GM12892 (cell line): ENCODE measurements at places on chromosomes 6 and 20.

DNA sequence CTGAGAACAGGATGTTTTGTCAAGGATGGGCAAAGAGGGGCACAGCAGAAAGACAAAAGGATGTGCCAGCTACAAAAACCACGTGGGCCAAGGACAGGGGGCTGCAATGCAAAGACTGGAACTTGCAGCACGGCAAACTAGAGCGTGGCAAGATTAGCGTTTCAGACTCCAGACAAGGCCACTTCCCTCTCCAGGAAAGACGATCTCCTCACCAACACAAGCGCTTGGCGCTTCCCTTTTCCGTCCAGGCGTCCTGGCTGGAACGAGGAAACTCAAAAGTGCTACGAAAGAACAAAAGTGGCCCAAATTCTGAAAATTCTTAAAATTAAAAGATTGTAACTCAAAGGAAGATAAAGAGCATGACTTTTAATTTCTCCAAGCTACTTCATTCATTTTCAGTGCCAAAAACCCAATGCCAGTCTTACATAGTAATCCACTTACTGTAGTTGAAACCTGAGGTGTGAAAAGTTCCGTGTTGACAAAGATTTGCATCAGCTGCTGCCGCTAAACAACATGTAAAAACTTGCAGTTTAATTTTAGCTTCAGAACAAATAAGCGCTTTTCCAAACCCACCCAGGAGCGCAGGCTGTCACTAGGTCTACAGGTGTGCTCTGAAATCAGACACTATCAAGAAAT lies 207.1 kb upstream of the RREB1 start:
- DNase-seq: no peak

DNA sequence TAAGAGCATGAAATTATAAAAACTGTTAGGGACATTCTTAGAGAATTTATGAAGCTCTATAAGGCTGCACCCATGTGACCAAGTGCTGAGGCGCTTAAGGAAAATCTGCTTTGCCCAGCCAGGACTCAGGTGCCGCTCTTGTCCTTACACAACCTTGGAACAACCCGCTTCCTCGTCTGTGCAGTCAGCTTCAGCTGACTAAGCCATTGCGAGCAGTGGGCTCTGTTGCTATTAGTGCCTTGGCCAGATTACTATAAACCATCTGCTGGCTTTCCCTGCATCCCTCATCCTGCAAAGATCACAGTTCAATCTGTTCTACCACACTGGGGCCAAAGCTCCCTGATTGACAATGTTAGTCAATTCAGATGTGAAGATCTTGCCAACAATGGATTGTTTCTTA lies 89.1 kb upstream of the E2F3 start:
- no peak for DNase-seq

DNA sequence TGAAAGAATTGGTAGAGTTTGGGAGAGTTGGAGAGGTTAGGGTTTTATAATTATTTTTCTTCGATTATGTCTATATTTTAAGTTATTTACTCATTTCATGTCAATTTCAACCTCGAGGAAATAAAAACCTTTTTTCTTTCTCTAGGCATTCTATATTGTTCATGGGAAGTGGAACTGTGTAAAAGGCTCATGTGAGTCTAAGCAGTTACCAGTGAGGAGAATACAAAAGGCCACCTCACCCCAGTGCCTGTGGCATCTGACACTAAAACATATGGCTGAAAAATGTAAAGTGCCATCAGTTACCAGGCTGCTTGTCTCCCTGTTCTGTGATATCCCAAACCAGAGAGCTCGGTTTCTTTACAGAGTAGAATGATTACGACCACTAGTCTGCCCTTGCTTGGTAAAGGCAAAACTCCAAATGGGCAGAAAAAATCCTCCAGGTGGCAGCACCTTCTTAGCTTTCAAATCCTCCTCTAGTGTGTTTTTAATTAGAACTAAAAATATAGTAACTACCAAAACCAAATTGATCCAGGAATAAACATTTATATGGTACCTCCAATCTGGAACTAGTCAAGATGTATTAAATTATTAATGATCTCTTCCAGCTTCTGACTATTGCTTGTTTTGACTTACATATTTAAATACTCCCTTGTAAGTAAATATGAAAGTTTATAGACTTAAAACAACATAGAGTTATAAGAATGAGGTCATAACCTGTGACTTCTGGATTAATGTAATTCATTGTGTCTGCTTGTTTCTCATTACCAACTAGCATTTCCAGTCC lies 122.6 kb upstream of the MCHR2 start:
- no peak for DNase-seq

DNA sequence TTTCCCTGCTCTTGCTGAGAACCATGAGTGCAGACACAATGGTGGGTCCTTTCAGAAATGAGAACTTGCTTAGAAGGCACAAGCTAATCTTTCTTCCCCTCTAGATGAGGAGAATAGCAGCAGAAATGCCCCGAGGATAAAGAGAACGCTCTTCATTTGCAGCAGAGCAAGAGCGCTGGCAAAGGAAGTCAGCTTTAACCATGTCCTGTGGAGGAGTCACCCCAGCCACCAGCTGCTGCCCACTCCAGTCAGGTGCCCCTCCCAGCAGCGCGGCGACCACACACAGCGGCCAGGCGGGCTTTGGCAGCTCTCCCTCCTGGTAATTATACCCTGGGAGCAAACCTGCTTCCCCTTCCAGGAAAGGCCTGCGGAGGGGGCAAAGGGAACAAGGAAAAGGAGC lies 42.4 kb upstream of the EMILIN3 start:
- DNase-seq: no peak

DNA sequence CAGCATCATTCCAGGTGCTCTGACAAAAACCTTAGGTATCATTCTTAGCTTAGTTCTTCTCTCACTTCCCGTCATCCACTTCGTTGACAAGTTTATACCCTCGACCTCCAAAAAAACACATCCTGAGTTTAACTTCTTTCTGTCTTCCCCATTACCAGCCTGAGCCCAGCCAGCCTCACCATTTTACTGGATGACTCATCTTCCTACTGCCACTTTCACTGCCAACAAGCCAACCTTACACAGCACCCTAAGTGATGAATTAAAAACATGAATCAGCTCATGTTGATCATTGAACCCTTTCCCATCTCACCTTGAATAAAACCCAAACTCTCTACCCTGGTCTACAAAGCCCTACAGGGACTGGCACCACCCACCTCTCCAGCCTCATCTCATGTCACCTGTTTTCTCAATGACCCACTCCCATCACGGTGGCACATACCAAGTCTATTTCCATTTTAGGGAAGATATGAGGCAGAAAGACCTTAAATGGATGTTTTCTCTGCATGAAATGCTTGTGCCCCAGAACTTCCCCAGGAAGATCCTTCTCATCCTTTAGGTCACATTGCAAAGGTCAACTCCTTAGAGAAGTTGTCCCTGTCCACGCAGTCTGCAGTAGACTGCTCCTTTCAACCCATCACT lies 9.9 kb upstream of the UST start:
- DNase-seq: no peak

- no peak for DNase-seq
These were observed 125.7 kb downstream of the ZMYND8 start for GRCh38 chr20:47230811-47231256.

DNA sequence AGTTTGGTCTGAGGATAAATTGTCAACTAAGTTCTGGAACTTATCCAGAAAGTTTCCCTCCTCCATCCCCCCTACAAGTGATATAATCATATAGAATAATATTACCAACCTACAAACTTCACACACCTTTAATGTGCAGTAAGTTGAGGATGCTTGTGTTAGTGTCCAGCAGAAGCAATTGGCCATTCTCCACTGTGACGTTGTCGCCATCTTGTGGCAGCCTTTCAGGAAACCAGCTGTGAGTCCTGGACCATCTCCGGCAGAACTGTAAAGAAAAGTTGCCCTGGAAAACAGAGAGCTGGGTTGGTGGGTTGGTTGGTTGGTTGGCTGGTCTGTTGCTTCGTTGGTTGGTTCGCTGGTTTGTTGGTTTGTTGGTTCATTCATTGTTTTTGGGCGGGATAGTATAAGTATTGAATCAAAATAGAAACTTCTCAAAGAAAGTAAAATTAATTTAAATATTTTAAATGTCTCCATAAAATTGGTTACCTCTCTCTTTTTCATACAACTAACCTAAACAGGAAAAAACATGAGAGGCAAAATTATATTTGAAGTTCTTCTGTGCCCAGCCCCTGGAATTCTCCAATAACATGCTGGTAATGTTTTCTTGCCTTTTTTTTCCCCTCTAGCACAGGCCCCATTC lies 127.5 kb downstream of the PKHD1 start:
- peak; percentile 7 for DNase-seq

DNA sequence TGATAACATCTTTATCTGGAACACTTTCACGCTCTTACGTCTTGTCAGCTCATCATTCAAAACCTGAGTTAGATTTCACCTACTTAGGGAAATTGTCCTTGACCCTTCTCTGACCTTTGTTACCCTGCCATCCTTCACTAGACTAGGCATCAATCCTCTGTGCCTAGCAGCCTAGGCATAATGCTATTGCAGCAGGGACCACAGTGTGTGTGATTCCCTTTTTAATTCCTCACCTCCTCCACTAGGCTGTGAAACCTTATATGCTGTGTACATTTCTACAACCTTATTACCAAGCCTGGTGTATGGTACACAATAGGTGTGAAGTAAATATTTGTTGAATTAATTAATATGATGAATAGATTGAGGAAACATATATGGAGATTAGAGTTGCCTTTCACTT lies 66.7 kb upstream of the DEFB112 start:
- no peak for DNase-seq

DNA sequence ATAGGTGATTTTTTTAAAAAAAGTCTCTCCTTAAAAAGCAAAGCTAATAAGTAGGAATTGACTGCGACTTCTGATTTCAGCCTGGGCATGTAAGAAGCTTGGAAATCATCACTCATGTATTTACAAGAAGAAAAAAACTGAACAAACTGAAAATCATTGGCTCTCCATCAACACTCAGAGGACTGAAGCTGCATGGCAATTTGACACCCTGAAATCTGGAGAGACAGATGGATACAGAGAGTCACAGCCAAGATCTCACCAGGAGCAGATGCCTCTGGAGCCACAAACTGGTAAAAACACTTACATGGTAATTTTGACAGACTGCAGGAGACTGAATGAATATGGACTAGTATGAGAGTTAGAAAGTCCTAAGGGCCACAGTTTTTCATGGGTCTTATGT lies 191.2 kb upstream of the TCF21 start:
- DNase-seq: no peak

DNA sequence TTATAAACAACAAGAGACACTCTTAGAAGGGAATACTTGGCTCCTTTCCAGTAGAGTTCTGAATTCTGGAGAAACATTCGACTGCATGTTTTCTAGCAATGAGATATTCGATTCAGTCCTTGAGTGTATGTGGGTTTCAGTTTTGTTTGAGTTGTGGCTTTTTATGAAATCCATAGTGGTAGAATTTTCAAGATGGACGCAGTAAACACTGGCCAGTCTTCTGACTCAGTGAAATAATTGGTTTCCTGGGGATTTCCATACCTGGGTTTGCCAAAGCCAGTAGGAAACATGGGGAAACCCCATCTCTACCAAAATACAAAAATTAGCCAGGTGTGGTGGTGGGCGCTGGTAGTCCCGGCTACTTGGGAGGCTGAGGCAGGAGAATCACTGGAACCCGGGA lies 273.5 kb upstream of the PLCB4 start:
- no peak for DNase-seq

- DNase-seq: no peak
These were observed 98.3 kb downstream of the SOD2 start for GRCh38 chr6:159594750-159595117.

DNA sequence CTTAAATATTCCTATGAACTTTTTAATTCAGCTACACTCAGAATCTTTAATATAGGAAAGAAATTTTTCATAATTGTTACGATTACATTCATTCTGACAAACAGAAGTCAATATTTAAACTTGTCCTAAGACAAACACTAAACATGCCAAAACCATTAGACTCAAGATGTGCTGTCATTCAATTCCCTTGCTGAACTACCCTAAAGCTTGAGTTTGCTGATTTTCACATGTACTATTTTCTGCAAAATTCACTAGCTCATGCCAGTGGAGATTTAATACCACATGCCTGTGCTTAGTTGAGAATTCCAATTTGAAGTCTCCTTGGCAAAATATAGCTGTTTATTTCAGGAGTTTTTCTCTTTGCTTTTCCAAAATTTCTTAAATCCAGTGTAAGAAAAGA lies 448.0 kb downstream of the COL12A1 start:
- no peak for DNase-seq

- no peak for DNase-seq
These were observed 139.9 kb downstream of the KCNQ5 start for GRCh38 chr6:72761761-72762160.

GRCh38 chr20:43983904-43984361 lies 69.3 kb downstream of the TOX2 start:
- DNase-seq: no peak

DNA sequence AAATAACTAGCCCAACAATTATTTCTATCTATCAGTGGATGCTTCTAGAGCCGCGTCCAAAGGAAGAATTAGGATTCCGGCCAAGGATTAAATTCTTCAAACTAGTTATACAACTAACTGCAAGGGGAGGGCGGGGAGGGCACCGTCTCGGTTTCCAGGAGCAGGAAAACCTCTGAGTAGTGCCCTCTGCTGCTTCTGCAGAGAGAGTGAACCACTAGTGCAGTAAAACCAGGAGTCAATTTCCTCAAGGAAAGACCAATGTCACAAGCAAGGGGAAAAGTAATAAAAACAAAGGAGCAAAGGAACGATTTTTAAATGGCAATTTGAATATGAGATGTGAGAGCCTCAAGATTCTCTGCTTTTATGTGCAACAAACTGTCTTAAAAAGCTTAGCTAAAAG lies 16.5 kb upstream of the UBE2J1 start:
- DNase-seq: no peak

DNA sequence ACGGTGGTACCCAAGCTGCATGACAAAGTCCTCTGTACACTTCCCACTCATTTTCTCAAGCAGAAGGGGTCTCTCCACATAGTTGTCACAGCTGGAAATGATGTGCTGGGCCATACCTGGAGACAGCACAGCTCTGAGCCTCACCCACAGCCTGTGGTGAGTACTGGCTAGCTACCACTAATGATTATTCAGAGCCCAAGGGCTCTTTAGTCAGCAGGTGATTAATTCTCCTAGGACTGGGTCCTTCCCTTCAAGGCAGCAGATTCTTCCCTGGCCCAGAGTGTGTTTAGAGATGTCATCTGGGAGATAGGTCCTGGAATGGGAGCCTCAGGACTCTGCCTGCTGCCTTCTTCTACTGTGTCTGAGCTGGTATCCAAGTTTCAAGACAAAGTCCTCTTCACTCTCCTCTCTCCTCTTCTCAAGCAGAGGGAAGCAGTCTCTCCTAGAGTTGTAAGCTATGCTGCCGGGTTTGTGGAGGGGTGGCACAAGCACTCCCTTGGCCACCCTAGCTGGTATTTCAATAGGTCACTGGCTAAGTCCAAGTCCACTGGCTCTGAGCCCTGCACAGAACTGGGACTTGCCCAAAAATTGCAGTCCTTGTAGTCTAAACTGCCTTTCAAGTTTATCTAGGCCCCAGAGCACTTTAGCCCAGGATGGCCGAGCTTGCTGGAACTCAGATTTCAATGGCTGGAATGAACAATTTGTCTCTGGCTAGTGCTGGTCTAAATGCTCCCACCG lies 49.8 kb upstream of the VGLL2 start:
- no peak for DNase-seq

- DNase-seq: no peak
These were observed 952.9 kb upstream of the EPHA7 start for GRCh38 chr6:94372229-94372628.
